Mesenteric fat pad (tissue), 1 donor: ENCODE measurements at places on chromosomes 16 and 17. TPM values are rescaled to one million over a fixed set of nuclear protein-coding genes. Genes with fewer than 3 reads are reported as not detected.

The ACSM5 gene
- total RNA-seq = 21.2 TPM

The ABCC11 gene
- 0.22 TPM for total RNA-seq

The BCL6B gene
- 32.2 TPM for total RNA-seq

The PIGW gene
- total RNA-seq = 8.9 TPM

The SLC5A2 gene
- not detected for total RNA-seq

The AOC2 gene
- 10.5 TPM for total RNA-seq

The TRIM72 gene
- 0.03 TPM for total RNA-seq

The HOXB3 gene
- total RNA-seq = 12.6 TPM

The EXOC3L1 gene
- total RNA-seq = 4.1 TPM

The TMEM98 gene
- total RNA-seq = 19.2 TPM

The P2RX1 gene
- total RNA-seq = 2.3 TPM

The FAM20A gene
- 25.6 TPM for total RNA-seq

The P2RX5 gene
- 0.29 TPM for total RNA-seq

DNA sequence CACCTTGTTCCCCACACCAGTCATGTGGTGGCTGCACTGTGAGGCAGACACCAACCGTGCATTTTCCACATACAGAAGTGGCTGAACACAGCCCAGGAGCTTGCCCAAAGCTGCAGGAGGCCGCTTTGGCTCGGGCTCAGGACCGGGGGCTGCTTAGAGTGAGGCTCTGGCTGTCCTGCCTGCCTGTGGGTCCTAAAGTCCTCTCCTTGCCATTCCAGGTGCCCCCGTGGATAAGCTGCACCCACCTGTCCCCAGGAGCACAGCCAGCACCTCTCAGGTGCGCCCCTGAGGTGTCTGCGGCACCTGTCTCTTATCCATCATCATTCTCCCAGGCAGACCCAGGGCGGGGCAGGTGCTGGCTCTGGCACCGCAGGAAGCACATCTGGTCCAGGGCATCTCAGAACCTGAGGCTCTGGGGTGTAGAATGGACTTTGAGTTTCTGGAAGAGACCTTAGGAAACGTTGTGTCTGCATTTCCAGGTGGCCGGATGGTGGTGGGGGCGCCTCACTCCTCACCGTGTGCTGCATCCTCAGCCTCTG, 180.5 kb upstream of the ZNF469 start:
- peak; percentile 57 for DNase-seq

- DNase-seq = no peak
Observed at GRCh38 chr16:82456683-82457082, 170.1 kb upstream of the CDH13 start.

GRCh38 chr17:21551081-21551881, 141.0 kb upstream of the KCNJ18 start:
- DNase-seq = peak; percentile 93

GRCh38 chr16:85687651-85688471, 893 bp downstream of the GINS2 start:
- no peak for DNase-seq

DNA sequence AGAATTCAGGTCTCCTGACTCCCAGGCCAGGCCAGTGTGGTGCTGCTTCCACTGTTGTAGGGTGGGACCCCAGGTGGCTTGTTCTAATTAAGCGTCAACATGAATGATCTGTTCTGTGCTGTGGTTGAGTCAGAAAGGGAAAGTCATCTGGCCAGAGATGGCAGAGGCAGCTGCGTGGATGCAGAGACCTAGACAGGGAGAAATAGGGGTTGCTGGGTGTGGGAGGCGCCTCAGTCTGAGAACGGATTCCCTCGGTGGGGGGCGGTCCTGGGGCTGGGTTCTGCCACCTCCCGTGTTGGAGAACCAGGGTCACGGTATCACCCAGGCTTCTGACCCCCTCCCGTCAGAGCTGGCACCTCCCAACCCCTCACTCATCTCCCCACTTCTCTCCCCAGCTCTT, 5.6 kb downstream of the FBRS start:
- DNase-seq = no peak

GRCh38 chr16:48054881-48055601, 100.8 kb downstream of the ABCC12 start:
- no peak for DNase-seq

DNA sequence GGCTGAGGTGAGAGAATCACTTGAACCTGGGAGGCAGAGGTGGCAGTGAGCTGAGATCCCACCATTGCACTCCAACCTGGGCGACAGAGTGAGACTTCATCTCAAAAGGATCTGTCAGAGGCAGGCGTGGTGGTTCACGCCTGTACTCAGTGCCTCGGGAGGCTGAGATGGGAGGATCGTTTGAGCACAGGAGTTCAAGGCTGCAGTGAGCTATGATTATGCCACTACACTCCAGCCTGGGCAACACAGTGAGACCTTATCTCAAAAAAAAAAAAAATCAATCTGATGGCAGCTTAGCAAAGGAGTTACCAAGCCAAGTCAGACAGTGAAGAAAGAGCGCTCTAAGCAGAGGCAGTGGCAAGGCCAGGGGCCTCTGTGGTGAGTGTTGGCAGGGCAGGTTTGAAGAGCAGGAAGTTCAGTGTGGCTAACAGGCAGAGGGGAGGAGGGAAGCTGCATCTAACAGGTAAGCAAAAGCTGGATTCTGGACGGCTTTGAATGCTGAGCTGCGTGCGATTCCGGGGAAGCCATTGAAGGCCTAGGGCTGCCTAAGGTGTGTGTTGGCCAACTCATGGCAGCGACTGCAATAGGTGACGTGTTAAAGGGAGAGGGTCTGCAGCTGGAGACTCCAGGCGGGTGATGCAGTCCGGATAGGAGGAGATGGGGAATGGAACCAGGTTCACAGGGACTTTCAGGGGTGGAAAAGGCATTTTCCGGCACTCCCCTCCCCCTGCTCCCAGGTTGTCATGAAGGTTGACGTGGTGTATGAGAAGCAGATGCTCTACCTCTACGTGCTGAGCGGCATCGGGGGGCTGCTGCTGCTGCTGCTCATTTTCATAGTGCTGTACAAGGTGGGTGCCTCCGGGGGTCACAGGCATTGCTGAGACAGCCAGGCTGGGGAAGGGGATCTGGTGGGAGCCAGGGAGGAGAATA, 7.0 kb downstream of the ZNF768 start:
- DNase-seq = no peak

- no peak for DNase-seq
Observed at GRCh38 chr16:87556941-87557459, 45.3 kb upstream of the JPH3 start.

DNA sequence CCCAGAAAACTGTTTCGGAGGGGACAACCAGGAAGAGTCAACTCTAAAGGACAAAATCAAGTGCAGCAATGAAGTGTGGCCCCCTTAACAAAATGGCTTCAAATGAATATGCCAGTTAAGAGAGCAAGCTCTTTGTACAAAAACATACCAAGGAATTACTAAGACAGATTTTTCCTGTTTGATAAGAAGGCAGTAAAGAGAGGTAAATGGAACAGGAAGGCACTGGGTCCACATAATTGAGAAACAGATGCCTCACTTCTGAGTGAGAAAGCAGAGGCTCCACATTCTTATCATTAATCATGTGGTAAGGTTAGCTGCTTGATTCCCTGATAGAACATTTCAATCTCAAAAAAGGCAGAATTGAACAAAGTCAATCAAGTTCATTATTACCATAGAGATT, 44.9 kb downstream of the MBTD1 start:
- DNase-seq = no peak

DNA sequence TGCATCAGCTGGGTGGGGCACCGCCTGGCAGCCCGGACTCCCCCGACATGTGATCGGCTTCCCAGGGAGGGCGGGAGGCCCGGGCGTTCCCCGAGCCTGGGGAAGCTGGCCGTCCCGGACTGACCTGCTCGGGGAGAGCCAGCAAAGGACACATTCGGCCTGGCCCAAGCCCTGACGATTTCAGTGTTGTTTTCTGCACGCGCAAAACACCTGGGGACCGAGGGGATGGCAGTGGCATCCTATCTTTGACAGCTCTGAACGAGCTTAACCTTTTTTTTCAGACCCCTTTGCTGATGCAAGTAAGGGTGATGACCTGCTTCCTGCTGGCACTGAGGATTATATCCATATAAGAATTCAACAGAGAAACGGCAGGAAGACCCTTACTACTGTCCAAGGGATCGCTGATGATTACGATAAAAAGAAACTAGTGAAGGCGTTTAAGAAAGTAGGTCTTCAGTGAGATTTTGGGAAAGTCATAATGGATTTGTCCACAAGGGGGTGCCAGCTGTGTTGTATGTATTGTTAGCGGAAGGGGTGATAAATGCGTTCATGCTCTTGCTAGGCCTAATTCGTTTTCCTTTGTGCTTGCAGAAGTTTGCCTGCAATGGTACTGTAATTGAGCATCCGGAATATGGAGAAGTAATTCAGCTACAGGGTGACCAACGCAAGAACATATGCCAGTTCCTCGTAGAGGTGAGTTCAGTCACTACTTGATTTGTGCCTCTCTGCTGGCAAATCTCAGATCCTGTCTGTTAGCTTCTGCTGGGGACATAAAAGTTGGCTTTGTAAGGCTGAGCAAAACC, 1.0 kb downstream of the EIF1 start:
- DNase-seq = no peak
